ENCODE measurements at places on chromosomes 4 and X.
A peak's percentile ranks its signal among the peaks of the same experiment; 100 is the strongest.

- no peak for DNase-seq
These were observed 77.9 kb downstream of the CXXC4 start for GRCh38 chr4:104416725-104417356.

DNA sequence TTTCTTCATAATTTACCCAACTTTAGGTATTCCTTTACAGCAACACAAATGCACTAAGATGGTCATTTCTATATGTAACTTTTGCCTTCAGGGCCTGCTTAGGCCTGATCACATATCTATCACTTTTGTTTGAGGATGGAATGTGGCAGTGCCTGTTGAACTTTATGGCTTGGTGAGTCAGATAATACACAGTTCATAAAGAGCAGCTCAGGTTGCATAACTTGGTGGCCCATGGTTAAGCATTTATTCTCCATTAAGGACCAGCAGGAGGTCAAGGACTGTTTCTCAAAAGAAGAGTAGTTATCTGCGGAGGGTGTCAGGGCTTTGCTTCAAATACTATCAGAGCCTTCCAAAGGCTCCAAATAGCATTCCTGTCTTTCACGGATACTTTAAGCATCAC is 124.1 kb upstream of the PDHA2 start:
- no peak for DNase-seq

- DNase-seq = no peak
These were observed 33.9 kb downstream of the STX18 start for GRCh38 chr4:4507923-4508322.

GRCh38 chr4:140081641-140082390 is 72.2 kb downstream of the MAML3 start:
- DNase-seq = no peak

DNA sequence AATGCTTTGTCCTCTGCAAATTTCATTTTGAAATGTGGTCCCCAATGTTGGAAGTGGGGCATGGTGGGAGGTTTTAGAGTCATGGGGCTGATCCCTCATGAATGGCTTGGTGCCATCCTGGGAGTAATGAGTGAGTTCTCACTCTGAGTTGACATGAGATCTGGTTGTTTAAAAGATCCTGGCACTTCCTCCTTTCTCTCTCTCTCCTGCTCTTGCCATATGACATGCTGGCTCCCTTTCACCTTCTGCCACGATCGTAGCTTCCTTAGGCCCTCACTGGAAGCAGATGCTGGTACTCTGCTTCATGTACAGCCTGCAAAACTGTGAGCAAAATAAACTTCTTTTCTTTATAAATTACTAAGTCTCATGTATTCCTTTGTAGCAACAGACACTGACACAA is 262.0 kb downstream of the IL15 start:
- no peak for DNase-seq

DNA sequence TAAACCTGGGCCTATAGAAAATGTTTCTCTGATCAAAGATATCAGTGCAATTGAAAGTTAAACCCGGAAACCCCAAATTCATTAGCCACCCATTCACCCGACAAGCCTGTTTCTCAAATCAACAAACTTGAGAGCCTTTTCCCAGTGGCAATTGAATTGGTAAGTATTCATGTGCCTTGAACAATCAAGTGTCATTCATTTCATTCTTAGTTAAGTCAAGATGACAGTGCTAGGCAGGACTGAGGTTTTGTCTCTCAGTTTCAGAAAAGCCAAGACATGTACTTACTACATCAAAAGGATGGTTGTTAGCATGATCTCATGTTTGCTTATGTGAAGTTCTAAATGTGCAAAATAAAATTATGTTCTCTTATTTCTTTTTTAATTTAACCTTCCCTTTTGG is 32.3 kb downstream of the CC2D2A start:
- no peak for DNase-seq

DNA sequence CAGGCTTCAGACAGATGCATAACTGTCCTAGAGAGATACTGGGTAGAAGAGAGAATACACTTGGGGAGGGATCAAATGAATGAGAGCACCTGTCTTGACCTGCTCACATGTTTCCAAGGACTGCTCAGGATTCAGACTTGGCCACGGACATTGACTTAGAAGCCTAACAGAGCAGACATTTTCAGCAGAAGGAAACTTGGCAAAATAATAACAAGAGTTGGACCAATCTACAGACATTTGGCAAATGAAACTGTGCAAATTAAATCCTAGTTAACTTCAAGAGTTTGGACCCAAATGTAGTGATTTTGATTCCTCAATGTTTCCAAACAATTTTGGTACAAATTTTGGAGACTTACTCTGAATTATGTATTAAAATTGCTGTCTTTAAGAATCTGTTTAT is 223.9 kb downstream of the CAMK2D start:
- no peak for DNase-seq

DNA sequence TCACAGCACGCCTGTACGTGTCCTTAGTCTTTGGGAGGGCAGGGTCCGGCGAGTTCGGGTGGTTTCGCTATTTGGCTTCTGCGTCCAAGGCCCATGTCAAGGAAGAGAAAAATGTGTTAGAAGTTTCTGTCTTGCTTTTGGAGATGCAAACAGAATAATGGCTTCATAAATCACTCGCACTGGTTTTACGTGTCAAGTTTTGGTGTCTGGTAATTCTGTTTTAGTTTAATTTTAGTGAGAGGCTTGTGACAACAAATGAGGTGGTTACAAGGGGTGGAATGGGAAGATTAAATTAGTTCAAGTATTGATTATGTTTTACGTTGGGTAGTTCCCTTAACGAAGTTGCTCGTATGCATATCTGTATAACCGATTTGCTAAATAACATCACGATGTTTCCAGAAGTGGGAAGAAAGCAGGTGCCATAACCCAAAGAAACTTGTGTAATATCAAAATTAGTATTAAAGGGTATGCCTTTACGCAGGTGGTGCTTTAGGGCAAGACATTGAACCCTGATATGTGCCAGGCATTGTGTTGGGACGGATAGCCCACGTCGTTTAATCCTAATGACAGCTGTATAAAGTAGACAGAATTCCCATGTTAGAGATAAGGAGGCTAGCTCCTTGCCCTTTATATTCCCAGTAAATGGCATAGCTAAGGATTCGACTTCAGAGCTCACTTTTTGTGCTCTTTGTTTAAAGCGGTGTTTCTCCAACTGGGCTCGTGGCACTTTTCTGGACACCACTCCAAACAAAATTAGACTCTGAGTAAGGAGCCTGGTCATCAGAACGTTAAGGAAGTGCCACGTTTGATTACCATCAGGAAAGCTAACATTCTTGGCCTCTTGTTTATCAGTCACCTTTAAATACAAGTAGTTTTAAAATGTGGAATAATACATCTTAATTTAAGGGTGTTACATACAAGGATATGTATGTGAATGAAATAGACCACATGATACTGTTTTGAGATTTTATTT is 843 bp downstream of the RPL34 start:
- DNase-seq = no peak

- no peak for DNase-seq
These were observed 133.4 kb downstream of the OPHN1 start for GRCh38 chrX:68299898-68300297.

GRCh38 chr4:13294961-13295605 is 189.1 kb downstream of the RAB28 start:
- DNase-seq = no peak

GRCh38 chr4:62015043-62015739 is 815.1 kb downstream of the ADGRL3 start:
- DNase-seq = no peak

GRCh38 chr4:151362404-151363164 is 37.2 kb upstream of the SH3D19 start:
- DNase-seq = peak; percentile 53

GRCh38 chr4:99506781-99507180 is 4.0 kb upstream of the C4orf17 start:
- DNase-seq = no peak

DNA sequence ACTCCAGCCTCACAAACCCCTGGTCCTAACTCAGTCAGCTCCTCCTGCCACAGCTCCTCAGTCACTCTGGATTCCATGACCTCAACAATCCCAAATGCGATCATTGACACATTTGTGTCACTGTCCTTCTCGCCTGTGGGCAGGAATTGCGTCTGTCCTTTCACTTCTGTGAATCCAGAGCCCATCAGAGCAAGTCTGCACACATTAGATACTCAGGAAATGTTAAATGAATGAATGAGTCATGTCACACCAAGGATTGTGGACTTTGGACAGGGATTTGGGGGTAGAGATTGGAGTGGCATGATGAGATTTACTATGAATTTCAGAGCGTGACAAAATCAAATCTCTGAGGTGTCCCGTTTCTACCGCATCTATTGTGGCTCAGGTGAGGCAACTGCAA is 11.8 kb upstream of the CLDN24 start:
- DNase-seq = no peak

DNA sequence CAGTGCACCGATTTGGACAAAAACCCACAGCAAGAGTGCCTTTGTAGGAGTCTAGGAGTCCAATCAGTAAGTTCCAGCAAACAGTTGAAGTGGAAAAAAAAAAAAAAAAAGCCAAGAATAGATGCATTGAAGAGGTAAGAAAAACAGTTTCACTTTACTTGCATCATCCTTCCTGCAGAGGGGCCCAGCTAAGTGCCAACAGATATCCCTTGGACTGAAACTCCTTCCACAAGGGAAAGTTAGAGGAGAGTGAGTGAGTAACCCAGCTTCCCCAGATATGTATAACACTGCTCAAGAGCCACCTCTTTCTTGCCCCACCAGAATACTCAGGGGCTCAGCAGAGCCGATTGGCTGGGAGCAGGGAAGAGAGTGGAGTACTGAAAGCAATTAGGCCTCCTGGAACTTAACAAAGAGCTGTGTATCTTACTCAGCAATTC is 617.7 kb upstream of the SMIM31 start:
- no peak for DNase-seq

GRCh38 chrX:29762006-29762405 is 453.4 kb upstream of the MAGEB2 start:
- DNase-seq = no peak

- no peak for DNase-seq
These were observed 8.9 kb downstream of the FHIP1A start for GRCh38 chr4:151417766-151418376.

DNA sequence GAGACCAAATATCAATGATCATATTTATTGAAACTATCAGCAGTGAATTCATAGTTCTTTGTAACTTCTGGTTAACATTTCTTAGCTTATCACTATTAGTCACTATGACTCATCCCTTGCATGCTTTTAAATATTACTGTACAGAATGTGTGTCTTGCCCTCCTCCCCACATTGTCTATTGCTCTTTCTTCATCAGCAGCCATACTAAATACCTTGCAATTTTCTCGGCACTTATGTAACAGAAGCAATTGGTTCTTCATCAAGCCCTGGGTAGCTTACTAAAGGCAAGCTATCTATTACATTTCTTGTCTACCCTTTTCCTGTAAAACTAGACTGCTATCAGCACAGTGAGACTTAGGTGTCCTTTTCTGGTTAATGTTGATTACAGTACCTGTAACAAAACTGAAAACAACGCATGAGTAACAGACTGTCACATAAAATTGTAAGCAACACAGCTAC is 8.2 kb downstream of the KLHL4 start:
- DNase-seq = no peak

GRCh38 chrX:69146739-69147138 is 18.5 kb downstream of the PJA1 start:
- DNase-seq = no peak

Data from brain pericyte (primary cell).